IPS-NIHi11 (cell line): ENCODE measurements at places on chromosomes 4 and X.

DNA sequence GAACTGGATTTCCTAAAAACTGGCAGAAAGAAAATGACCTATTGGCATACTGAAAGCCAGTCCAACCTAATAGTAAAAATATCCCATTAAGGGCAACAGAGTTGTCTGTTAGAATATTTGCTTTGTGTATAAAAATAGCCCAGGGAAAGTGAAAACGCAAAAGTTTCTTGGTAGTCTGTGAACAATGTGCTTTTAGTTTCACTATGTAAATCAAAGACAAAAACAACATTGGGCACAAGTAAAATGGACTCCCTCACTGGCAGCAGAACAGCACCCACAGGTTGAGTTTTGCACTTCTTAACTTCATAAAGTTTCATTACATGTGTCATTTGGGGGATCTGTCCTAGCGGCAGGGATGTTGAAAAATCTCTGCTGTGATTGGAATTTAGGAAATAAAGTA lies 4.3 kb upstream of the FGG start:
- no peak for DNase-seq

- no peak for DNase-seq
Observed at GRCh38 chrX:96591421-96591820, 93.2 kb upstream of the DIAPH2 start.

DNA sequence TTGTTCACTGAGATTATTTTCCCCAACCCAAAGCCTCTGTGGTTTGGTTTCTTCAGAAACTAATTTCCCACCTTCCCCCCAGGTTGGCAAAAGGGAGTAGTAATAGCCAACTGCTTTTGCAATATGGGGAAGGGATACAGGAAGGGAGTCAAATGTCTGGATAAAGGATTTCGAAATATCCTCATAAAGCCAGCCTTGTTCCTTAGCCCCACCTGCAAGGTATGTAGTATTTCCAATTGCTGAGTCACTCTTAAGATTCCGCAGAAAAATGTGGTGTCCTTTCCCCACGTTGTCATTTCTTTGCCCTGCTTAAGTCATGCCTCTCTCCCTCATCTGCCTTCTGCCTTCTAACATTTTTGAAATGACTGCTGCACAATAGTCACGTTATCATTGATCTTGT lies 138.8 kb upstream of the DCAF8L1 start:
- no peak for DNase-seq

GRCh38 chrX:132491191-132491590 lies 2.4 kb upstream of the MBNL3 start:
- no peak for DNase-seq

DNA sequence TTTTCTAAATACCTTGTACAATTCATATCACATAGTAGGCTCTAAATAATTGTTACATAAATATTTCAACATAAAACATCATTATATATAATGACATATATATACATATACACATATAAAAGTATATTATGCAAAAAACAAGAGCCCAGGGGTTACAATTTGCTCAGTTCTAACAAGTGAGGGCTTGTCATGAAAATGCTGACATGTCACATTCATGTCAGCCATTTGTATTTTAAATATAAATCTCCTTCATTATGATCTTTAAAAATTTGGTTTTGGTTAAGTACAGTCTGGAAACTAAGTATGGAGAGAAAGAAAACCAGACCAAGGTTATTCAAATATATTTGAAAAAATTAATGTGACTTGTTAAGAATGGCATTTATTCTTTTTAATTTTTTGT lies 2745.4 kb downstream of the PCDH7 start:
- DNase-seq, result no peak

DNA sequence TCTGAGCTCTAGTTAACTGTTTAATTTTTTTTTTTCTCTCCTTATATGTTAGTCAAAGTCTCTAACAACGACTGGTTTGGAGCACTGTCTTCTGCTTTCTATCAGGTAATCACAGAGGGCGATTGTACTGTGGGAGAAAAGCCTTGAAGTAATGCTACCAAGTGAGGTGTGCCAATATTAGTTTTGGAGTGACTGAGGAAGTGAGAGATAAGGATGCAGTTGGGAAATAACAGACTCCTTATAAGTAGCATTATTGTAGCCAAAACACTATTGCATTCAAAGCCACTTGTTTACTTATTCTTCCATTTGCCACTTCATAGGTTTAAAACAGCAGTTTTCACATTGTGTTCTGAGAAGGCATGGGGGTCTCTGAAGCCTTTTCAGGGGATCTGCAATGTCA lies 79.1 kb upstream of the SLC6A14 start:
- DNase-seq, result no peak

DNA sequence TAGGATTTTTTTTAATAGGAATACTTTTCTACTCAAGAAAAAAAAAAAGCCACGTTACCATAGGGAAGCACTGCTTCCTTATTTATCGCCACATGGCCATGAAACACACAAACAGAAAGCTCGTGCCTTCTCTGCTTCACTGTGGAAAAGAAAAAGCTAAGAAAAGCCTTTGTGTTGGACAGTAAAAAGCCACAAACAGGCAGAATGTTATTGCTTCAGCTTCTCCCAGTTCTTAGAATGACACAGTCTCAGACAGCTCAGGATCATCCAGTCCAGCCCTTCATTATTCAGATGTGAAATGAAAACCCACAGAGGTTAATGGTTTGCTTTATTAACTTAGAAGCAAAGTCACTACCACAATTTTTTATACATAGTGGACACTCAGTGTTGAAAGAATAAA lies 181.6 kb upstream of the NOCT start:
- DNase-seq, result no peak

DNA sequence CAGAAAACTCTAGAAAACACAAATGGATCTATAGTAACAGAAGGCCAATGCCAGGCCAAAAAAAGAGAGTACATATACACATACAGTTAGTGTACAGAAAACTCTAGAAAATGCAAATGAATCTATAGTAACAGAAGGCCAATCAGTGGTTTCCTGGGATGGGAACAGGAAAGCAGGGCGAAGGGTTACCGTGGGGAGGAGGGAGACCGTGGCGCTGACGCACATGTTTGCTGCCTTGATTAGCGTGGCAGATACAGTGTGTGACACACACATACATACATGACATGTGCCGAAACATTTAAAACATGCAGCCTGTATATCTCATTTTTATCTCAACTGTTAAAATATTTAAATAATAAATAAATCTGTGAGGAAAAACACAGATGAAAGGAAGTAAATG lies 14.7 kb downstream of the GAK start:
- DNase-seq, result no peak

GRCh38 chr4:125041372-125041930 lies 273.3 kb upstream of the FAT4 start:
- DNase-seq, result no peak

- DNase-seq, result no peak
Observed at GRCh38 chr4:80081566-80081965, 8.5 kb upstream of the ANTXR2 start.

- DNase-seq, result no peak
Observed at GRCh38 chr4:101711590-101712260, 78.8 kb upstream of the BANK1 start.

GRCh38 chr4:57146444-57146843 lies 36.3 kb upstream of the IGFBP7 start:
- no peak for DNase-seq

GRCh38 chr4:185134307-185134869 lies 8.7 kb upstream of the SLC25A4 start:
- DNase-seq, result peak; percentile 57

- DNase-seq, result no peak
Observed at GRCh38 chr4:1565598-1566295, 118.4 kb downstream of the FAM53A start.

GRCh38 chrX:28665778-28666177 lies 78.5 kb downstream of the IL1RAPL1 start:
- no peak for DNase-seq

DNA sequence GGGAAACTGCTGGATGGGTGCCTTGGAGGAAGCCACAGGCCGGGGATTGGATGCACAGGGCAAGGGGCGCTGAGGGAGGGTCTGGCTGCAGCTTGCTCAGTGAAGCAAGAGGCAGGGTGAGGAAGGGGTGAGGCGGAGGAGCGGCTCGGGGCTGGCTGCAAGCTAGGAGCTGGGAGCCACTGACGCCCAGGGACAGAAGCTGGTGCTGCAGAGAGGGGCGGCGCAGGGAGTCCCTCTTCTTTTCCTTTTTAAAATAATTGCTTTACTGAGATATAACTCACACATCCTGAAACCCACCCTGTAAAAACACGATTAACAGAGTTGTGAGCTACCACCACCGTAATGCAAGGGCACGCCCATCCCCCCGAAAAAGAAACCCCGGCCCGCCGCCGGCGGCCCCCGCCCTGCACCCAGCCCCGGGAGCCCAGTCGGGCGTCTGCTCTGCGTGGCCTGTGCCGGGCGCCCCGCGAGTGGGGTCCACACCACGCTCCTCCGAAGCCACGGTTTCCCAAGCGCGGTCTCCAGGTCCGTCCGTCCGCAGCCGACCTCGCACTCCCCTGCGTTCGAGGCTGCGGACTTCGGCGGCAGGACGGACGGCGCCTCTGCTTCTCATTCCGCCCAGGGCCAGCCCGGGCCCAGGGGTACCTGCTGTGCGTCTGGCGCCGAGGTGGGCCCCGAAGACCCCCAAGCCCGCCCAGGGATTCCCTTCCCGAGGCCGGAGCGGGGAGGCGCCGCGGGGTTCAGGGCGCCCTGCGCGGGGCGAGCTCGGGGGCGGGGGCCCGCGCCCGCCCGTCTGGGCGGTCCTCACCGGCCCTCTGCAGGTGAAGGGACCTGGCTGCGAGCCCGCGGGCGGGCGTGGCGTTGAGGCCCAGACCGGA lies 866 bp upstream of the UVSSA start:
- DNase-seq, result peak; percentile 73

DNA sequence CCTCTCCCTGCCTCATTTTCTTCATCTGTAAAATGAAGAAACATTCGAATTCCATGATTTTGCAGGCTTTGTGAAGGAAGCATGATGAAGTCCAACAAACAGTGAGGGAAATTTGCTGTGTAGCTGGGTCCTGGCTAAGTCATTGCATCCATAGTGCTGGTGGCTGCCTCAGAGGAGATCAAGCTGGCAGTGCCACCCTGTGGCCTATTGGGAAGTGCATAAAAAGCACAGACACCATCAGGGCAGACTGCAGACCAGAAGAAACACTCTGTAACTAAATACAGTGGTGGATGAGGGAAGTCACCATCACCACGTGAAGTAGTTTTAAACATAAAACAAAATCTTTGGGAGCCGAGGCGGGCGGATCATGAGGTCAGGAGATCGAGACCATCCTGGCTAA lies 40.7 kb upstream of the DDX3X start:
- no peak for DNase-seq

- no peak for DNase-seq
Observed at GRCh38 chr4:171042989-171043524, 770.1 kb upstream of the GALNTL6 start.

DNA sequence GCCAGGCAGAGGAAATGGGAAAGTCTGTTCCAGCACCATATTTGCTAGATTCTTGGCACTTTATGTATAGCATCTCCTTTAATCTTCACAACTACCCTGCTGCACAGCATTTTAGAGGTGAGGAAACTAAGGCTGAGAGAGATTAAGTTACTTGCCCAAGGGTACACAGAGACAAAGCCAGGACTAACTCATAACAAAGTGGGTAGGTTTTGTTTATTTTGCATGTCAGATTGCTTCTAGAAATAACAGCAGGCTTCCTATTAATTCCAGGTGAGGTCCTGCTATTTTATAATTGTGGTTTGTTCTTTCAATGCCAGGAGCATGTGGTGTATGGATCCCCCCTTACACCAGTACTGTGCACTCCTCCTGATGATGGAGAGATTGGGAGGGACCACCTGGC lies 15.0 kb downstream of the TCEANC start:
- no peak for DNase-seq

GRCh38 chr4:181971411-181971810 lies 271.8 kb upstream of the TENM3 start:
- no peak for DNase-seq

DNA sequence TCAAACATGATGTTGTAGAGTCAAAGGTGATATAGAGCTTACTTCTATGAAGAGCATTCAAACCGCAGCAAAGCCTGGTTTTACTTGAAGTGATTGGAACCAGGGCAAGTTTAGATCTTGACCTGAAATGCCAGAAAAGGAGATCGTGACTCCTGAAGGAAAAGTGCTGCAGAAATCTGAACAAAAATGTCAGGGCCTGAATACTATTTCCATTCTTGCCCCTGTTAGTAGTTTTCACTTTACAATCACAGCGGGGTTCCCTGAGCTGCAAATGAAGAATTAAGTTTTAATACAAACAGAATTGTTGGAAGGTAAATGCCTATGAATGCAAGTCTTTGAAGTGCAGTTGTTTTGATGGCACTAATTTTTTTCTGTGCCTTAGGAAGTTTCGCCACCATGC lies 4.1 kb downstream of the SLIT2 start:
- no peak for DNase-seq

DNA sequence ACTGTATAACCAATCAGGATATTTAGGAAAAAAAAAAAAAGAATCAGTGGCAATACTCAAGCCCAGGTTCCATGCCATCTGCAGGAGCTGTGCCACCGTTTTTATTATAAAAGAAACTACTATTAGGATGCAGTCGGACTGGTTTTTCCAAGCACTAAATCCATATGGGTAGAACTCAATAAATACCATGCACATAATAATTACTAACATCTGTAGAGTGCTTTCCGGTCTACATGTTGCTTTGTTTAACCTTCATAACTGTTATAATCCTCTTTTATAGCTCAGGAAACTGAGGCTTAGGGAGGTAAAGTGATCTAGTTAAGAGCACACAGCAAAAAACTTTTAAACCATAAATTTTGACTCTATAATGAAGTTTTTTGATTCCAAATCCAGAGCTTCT lies 24.0 kb downstream of the ARSJ start:
- no peak for DNase-seq

DNA sequence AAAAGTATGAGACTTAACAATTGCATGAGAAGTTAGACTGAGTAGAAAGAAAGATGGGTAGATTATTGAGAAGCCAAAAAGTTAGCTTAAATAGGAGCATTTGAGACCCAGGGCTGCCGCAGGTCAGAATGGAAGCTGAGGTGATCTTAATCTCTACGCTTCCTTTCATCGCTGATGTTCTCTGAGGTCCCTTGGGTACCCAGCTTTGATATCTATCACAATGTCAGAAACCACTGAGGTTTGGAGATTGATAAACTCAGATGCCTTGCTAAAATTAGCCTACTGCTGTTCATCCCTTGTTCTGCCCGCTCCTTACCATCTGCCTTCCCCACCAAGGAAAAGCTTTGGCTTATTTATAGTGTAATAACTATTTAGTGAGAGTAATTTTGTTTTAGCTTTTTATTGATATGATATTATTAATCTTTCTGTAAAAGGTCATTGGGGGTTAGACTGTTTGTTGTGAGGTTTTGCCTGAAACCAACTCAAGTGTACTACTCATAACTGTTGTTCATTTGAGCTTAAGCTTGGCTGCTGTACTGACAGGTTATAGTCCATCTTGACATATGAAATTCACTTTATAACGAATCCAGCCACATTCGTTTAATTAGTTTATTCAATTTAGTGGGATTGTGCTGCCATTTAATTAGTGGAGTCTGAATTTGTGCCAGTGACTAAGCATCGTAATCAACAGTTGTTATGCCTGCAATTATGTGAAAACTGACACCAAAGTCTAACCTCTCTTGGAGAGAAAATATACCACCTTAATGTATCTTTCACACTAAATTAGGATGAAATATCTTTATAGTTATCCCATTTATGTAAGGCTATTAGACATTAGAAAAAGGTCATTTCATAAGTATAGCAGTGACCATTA lies 15.1 kb downstream of the MCUB start:
- no peak for DNase-seq

- DNase-seq, result no peak
Observed at GRCh38 chr4:1079711-1080265, 33.6 kb downstream of the RNF212 start.
